ENCODE measurements at places on chromosomes 7 and 10.

- DNase-seq: no peak
These were observed 28.2 kb upstream of the ZCCHC24 start for GRCh38 chr10:79473496-79474095.

GRCh38 chr10:59880971-59881510 lies 25.3 kb downstream of the CCDC6 start:
- no peak for DNase-seq

GRCh38 chr10:67224553-67224952 lies 298.7 kb downstream of the LRRTM3 start:
- no peak for DNase-seq

DNA sequence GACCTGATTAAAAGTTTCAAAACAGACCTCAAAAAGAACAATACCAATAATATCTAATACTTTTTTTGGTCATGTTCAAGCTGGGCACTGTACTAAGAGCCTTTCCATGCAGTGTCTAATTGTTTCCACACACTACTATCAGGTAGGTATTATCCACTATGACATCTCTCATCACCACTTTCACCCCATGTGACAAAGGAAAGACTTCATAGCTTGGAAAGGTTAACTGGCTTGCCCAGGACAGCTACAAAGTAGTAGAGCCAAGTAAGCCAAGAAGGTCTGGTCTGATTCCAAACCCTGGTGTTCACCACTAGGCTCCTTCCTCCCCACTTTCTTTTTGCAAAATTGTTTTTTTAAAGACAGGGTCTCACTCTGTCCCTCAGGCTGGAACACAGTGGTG lies 400.5 kb downstream of the KCNMA1 start:
- DNase-seq: no peak

DNA sequence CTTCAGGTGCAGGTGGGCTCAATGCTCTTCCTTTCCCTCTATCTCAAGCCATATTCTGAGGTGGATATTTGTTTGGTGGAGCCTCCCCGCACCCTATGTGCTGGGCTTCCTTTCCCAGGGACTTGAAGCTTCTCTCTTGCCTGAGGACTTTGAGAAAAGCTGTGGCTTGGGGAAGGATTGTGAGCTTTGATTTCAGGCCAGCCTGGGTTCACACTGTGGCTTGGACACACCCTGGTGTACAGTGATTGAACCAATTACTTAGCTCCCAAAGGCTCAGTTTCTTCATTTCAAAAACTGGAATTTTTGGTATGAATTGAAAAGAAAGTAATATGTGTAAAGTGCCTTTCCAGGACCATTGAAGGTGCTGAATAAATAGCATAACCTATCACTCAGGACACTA lies 224.5 kb upstream of the GLI3 start:
- no peak for DNase-seq

GRCh38 chr7:128988372-128988771 lies 50.6 kb downstream of the IRF5 start:
- no peak for DNase-seq

GRCh38 chr10:17735166-17735941 lies 16.6 kb upstream of the TMEM236 start:
- DNase-seq: no peak

GRCh38 chr10:101563007-101563406 lies 25.1 kb downstream of the POLL start:
- no peak for DNase-seq

DNA sequence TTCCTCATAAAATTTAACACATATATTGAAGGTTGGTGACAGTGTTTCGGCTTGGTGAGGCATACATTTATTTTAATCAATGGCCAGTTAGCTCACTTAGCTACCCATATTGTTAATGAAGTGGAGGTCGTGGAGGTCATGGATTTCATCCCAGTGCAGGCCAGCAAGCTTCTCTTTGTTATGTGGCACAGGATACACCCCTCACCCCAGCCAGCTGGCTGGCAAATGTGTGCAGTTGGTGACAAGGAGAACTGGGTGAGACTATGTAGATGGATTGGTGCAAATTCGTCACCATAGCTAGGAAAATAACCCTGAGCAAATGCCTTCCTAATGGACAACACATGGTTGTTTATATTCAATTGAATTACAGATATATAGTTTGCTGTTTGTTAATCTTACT lies 50.5 kb upstream of the FOXP2 start:
- no peak for DNase-seq

DNA sequence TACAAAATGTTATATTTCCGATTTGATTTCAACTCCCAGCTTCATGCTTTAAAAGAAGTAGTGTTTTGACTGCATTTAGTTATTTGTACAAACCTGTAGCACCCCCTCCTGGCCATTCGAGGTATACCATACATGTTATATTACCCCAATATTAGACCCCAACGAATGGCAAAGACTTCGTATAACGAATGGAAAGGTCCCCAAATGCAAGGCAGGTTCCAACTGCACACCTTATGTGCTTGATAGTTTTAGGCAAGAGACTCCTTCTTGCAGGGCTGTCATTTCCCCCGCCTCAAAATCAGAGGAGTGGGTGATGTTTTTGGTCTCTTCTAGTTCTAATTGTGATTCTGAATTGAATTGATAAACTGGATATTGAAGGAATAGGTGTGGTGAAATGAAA lies 101.1 kb upstream of the TARP start:
- no peak for DNase-seq

- DNase-seq: no peak
These were observed 34.3 kb upstream of the CACNA2D1 start for GRCh38 chr7:82477733-82478515.

DNA sequence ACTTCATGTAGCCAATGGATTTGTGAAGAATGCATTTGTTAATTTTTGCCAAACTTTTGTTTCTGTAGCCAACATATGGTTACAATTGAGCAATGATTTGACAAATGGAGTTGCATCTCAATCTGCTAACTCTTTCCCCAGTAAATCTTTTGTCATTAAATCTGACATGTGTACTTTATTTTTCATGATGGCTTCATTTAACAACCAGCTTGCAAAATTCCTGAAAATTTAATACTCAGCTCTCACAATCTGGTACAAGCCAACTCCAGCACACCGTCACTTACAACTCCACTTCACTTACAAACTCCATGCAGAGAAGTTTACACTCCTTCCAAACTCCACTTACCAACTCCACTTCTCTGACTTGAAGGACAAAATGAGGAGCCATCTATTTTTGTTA lies 26.5 kb upstream of the HIBADH start:
- DNase-seq: no peak

GRCh38 chr10:58320351-58321049 lies 14.3 kb upstream of the UBE2D1 start:
- no peak for DNase-seq

DNA sequence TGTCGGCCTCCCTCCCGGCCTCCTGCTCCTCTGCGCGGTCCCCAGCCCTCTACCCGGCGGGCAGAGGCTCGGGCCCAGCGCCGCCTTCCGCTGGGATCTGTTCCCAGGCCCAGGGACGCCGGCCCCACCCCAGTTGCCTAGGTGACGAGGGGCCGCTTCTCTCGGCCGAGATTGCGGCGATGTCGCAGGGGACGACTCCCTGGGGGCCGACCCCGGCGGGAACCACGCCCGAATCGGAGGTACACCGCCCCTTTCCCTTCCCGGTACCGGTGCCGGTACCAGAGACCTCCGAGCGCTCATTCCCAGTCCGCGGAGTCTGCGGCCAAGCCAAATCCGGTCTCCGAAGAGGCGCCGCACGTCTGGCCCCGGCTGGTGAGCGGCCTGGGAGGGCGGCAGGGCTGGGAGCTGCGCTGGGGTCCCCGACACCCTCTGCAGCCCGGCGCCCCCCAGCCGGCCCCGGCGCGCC lies at the start of gene CABCOCO1:
TSS of gene CABCOCO1 (plus strand) at position 136 of the 466 bp plus-strand sequence. CDS start at position 180, 44 bp downstream.
- peak; percentile 33 for DNase-seq

DNA sequence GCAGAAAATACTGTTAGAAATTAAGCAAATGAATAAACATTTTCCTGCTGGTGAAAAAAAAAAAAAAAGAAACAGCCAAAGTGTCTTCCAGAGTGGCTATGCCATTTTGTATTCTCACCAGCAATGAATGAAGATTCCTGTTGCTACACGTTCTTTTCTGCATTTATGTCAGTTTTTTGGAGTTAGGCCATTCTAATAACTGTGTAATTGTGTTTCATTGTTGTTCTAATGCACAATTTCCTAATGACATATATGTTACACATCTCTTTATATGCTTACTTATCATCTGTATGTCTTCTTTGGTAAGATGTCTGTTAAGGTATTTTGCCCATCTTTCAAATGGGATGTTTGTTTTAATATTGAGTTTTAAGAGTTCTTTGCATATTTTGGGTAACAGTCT lies 213.7 kb downstream of the ITGB1 start:
- no peak for DNase-seq

DNA sequence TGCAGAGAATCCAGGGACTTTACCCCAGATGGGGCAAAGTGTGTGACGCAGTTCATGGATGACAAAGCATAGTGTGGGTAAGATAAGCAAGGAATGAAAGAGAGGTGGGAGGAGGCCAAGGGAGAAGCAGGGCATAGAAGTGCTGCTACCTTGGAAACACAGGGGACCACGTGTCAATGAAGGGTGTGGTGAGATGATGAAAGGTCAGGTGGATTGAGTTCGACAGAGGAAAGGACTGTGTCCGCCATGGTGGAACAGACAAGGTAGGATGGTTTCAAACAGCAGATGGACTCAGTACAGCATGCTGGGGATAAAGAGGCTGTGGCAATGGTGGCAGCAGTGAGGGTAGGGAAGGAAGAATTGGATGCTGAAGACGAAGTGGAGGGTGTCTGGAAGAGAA lies 32.7 kb downstream of the MEST start:
- DNase-seq: no peak

- DNase-seq: no peak
These were observed 28.2 kb downstream of the SGPL1 start for GRCh38 chr10:70843776-70844489.

DNA sequence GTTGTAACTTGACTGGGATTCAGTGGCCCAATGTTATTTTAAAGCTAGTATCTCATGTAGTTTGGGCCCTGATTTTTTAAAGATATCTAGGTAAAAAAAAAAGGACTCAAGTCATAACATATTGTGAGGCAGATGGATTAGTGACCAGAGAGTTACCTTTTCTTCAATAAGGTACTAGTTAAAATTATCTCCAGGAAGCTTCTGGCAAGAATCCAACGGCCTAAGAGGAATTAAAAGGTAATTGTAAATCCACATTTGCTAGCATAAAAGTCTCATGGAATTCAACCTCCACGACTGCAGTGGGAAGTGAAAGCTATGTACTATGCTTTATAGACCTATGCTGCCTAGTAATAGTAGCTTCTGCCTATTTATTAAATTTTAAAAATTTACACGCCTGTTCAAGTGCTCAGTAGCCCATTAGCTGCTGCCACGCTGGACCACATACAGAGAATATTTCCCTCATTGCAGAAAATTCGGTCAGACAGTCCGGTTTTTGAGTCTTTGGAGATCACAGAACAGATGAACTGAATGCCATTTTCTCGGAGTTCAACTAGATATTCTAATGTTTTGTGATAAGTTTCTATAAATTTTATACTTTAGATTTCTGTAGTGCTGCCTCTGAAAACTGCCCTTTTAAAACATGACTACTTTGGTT lies 118.4 kb downstream of the NSUN6 start:
- DNase-seq: no peak

DNA sequence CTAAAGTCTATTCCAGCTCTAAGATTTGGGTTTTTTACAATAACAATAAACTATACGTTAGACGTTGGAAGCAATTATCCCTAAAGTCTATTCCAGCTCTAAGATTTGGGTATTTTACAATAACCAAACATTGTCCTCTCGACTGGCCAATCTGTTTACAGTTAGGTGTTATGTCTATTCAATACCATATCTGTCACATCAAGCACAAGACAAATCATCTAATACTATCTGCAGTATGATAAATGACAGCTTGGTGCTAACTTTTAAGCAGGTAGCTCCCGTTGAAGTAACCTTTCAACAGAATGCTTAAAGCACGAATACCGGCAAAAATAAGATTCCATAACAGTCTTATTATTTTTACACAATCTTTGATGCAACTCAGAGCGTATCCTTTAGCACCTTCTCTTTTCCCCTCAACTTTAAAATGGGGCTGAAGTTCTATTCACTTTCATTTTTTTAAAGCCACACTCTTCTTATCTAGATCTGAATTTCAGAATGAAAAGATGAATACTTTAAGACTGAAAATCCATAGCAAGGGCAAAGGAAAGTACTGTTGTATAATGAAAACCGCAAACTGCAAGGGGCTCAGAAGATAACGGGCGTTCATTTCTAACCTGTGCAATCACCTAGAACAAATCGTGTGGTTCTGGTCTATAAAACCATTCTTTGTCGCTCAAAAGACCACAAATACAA lies 925 bp downstream of the H2AZ2 start:
- no peak for DNase-seq

DNA sequence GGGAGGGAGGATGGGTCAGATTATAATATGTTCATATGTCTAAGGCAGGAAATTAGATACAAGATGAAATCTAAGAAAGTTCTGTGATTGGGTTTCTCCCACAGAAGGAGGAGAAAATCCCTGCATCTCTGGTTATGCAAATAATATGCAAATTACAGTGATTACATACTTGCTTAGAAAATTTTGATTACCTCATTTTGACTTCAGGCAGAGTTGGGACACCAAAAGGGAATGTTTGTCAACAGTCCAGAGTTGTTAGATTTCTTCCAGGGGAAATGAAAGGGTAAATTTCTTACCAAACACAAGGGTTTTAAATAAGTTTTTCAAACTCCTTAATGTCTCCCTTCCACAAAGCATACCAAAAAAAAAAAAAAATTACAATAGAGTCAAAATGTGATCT lies 101.4 kb upstream of the STEAP1B start:
- no peak for DNase-seq

- DNase-seq: no peak
These were observed 242.2 kb downstream of the ARL4A start for GRCh38 chr7:12929476-12930140.

- DNase-seq: no peak
These were observed 109.9 kb downstream of the AHR start for GRCh38 chr7:17408245-17408903.

GRCh38 chr10:59336632-59337031 lies 25.7 kb downstream of the FAM13C start:
- no peak for DNase-seq

DNA sequence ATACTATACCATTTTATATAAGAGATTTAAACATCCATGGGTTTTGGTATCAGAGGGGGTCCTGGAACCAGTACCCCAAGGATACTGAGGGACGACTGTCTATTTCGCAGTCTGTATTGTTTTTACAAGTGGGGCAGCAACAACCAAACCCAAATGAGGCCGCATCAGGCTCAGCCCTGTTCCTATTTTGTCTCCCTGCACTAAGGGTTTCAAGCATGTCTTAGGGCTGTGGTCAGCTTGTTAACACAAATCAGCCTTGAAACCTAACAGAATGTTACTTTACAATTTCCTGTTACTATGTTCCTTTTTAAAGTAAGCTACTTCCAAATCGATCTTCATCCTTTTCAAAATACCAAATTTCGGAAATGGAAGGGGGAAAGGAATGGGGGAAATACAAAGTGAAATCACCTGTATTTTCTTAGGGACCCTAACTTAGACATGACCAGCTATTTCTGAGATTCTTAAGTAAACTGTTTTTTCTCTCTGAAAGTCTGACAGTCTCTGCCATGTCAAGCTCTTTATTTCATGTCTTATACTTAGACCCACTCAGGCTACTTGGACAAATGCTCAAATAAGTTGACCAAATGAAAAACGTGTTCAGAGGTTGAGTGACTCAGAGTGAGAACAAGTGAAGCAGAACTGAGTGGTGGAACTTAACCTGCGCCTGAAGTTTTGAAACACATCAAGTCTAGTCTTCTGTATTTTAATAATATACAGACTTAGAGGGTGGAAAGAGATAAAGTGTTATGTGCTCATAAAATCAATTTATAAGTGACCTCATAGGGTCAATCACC lies 75.8 kb downstream of the C1GALT1 start:
- no peak for DNase-seq
